ENCODE measurements at places on chromosomes 7 and 10. TPM values are rescaled to one million over a fixed set of nuclear protein-coding genes. Genes with fewer than 3 reads are reported as not detected.

DNA sequence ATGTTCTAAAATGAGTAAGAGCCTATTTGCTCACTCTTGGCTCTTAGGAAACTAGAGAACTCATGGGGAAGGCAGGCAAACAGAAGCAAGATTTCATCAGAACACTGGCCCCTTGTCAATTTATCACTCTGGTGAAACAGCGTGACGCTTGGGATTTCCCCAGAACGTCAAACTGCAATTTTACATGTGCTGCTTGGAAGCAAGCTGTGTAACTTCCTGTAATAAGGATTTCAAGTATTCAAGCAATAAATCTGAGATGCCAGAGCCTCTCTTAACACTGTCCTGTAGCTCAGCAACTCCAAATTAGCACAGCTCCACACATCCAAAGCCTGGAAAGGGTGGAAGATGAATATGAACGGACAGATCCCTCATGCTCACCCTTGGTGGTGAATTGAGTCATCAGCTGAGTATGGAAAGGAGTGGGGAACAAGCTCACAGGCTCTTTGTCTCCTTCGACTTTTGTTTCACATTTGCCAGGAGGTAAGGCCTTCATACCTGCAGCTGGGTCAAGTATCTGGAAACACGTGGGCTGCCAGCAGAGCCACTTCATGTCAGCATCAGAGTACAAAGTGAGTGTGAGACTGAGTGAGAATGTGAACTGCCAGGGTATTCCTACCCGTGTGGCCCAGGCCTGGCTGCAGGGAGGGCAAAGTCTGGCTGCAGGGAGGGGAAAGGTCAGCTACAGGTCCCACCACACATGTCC, 140.4 kb upstream of the NAMPT start:
- peak; percentile 40 for DNase-seq

- no peak for DNase-seq
Observed at GRCh38 chr10:91762878-91763277, 35.3 kb upstream of the TNKS2 start.

- no peak for DNase-seq
Observed at GRCh38 chr7:51644216-51644615, 327.6 kb upstream of the COBL start.

DNA sequence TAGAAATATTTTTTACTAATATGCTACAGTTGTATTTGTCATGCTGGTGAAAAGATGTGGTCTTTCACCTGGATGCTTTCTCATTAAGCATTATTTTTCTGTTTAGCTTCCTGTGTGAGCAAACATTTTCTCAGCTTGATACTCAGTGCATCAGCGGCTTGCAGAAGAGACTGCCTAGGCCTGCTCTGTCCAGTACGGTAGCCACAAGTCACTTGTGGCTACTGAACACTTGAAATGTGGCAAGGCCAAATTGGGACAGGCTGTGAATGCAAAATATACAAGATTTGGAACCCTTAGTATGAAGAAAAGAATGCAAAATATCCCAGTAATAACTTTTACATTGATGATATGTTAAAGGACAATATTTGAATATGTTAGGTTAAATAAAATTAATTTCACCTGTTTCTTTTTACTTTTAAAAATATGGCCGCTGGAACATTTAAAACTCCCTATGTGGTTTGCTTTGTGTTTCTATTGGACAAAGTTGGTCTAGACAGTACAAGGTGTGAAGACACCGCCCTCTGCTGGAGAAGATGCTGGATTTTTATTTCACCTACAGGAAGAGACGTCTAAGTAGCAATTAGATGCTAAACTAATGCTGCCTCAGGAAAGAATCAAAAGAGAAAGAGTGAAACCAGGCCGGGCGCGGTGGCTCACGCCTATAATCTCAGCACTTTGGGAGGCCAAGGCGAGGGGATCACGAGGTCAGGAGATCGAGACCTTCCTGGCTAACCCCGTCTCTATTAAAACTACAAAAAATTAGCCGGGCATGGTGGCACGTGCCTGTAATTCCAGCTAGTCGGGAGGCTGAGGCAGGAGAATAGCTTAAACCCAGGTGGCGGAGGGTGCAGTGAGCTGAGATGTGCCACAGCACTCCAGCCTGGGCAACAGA, 5.3 kb downstream of the SRGN start:
- peak; percentile 44 for DNase-seq

GRCh38 chr7:78039790-78040776, 241.5 kb downstream of the PHTF2 start:
- DNase-seq = peak; percentile 49

- DNase-seq = no peak
Observed at GRCh38 chr10:34838366-34838900, 23.3 kb upstream of the PARD3 start.

DNA sequence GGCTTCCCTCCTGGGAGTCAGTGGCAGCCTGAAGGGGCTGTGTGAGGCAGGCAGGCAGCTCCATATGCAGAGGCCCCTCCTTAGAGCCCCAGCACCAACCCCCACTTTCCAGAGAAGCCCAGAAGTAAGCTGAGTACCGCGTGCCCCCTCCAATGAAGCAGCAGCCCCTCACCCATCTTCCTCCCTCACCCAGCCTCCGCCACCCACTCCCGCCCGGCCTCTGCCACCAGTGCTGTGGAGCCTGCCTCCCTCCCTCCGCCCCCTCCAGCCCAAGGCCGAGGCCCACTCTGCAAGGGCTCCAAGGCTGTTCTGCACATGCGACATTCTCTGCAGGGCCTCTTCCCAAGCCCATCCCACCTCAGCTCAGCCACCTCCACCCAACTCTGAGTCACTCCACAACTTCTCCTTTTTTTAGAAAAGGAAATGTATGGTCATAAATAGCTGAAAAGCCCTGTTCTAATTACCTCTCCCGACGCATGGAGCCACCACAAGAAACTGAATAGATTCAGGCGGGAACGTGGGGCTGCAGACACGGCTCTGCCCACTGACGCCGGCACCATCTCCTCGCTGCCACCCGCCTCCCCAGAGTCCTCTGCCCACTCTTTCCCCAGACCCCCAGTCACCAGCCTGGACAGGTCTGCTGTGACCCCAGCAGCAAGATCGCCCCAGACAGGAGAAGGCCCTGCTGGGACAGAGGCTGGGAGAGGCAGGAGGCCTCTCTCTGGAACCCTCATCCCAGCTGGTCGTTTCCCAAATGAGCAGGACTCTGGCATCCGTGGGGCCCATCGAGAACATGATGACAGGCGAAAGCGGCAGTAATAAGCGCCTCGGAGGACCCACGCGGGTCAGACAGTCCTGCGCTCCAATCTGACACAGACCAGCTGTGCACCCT, 213.9 kb downstream of the MAD1L1 start:
- peak; percentile 59 for DNase-seq

GRCh38 chr10:77104459-77104980, 533.1 kb downstream of the KCNMA1 start:
- peak; percentile 67 for DNase-seq

DNA sequence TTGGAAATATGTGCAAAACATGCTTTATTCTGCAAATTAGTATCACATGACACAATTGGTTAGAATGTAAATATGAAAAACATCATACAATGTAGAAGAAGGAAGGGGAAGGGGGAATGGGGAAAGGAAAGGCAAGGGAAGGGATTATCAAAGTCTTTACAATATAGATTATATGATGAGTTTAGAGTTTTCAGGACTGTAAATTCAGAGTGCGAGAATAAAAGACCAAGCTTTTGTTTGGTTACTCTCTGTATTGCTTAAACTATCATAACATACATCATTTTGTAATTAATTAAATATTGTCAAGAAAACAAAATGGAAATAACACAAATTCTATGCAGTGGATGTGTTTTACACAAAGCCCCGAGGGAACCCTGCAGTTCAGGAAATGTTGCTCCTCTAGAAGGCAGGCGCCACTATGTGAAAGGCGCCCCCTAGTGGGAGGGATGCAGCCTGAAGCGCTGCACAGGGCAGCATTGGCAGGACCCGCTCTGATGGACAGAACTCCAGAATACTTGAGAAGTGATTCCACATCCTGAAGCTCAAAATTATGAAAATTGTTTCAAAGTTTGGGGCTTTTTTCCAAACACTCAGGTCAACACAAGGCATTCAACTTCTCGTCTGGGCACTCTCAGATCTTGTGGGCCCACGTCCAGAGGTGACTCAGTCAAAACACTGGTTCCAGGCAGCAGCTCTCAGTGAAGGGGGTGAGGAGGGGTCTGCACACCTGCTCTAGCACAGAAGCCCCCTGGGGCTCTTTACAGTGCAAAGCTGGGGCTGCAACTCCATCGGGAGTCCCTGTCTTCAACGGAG, 31.6 kb upstream of the TMEM254 start:
- DNase-seq = peak; percentile 85

DNA sequence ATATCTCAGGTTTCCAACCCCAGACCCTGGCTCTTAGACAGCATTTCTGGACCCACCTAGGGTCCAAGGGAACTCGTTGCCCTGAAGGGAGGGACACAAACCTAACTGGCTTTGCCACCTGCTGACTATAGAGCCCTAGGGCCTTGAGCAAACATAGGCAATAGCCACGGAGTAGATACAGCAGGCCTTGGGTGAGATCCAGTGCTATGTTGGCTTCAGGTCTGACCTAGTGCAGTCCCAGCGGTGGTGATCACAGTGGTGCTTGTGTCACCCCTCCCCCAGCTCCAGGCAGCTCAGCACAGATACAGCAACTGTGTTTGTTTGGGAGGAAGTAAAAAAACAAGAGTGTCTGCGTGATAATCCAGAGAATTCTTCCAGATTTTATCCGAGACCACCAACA, 9.7 kb upstream of the TNKS2 start:
- no peak for DNase-seq

GRCh38 chr10:80184291-80184690, 21.0 kb downstream of the ANXA11 start:
- no peak for DNase-seq

GRCh38 chr10:639751-640672, 49.5 kb downstream of the DIP2C start:
- DNase-seq = peak; percentile 25

GRCh38 chr7:139078911-139079310, 30.6 kb downstream of the ZC3HAV1 start:
- DNase-seq = no peak

- DNase-seq = no peak
Observed at GRCh38 chr10:13652860-13653259, 66.1 kb downstream of the PRPF18 start.

GRCh38 chr10:101693651-101693977, 1.4 kb downstream of the FBXW4 start:
- no peak for DNase-seq

DNA sequence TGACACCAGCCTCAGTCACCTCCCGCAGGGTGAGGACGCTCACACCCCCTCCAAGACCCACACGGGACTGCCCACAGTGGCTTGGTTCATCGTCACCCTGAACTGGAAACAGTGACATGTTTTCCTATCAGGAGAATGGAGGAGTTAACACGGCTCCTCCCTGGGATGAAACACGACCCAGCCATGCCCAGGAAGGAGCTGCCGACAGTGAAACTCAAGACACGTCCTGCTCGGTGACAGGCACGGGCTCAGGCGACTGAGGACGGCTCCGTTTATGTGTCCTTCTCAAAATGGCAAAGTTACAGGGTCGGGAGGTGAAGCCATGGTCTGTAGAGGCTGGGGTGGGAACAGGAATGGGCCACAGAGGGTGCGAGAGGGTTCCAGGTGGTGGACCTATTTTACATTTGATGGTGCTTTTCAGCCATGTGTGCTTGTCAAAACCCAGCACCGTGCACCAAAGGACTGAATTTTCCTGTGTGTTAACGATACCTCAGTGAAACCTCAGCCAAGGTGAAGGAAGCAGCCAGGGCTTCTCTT, 272.4 kb downstream of the ADARB2 start:
- DNase-seq = no peak

DNA sequence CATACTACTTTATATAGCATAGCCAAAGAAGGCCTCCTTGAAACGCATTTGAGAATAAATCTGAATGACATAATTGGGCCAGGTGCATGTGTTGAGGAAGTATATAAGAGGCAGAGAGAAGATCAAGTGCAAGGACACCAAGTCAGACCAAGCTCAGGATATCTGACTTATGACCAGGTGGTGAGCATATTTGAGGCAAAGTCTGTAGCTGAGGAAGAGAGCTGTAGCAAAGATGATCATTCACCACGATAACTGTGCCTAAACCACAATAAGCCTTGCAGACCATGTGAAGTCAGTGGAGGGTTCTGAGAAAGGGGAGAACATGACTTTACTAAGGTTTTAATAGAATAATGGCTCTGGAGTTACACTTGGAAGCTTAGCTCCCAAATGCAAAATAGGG, 292.3 kb downstream of the SORCS1 start:
- no peak for DNase-seq

- no peak for DNase-seq
Observed at GRCh38 chr7:47249361-47249760, 332.6 kb downstream of the TNS3 start.

- DNase-seq = no peak
Observed at GRCh38 chr10:11462071-11462470, 149.4 kb downstream of the USP6NL start.

GRCh38 chr10:87545783-87546182, 41.1 kb downstream of the MINPP1 start:
- no peak for DNase-seq

DNA sequence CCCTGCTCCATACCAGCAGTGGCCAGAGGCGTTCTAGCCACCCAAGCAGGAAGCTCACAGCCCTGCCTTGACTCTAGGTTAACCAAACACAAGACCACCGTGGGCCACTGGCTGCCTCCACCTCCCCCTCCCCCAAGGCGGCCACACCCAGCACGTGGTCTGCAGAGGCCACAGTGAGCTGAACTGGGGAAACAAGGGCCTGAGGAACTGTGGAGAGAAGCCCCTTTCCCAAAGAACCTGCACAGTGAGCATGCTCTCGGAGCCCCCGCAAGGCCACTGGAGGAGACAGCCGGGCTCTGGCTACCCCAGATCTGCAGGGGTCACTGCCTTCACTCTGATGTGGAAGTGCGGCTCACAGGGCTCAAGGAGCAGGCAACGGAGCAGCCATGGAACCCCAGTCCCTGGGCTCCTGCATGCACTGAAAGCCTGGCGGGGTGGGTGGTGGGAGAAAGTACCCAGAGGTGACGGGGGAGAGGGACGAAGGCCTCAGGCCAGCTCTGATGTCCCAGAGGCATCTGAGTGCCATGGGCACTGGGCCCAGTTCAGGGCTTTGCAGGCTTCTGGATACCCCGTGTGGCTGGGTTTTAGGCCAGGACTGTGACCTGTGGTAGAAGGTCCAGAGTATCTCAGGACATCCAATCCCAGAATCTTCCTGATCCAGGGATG, 189.2 kb downstream of the EBF3 start:
- no peak for DNase-seq

Gene ANXA11
- total RNA-seq = 405 TPM

Gene FOXI2
- not detected for total RNA-seq

Gene MOGAT3
- total RNA-seq = not detected

Gene ASZ1
- total RNA-seq = not detected

Gene PLEKHS1
- not detected for total RNA-seq

Gene MMRN2
- 31.3 TPM for total RNA-seq

Gene NXPH1
- total RNA-seq = not detected

Gene CDK1
- total RNA-seq = 2.2 TPM

Gene WIPF3
- 6.2 TPM for total RNA-seq

Gene TLL2
- total RNA-seq = 11.6 TPM

Measured in left ventricle myocardium superior (tissue), 1 donor.